SJCRH30 (cell line): ENCODE measurements at places on chromosomes 13 and 19. TPM values are rescaled to one million over a fixed set of nuclear protein-coding genes. Genes with fewer than 3 reads are reported as not detected.

DNA sequence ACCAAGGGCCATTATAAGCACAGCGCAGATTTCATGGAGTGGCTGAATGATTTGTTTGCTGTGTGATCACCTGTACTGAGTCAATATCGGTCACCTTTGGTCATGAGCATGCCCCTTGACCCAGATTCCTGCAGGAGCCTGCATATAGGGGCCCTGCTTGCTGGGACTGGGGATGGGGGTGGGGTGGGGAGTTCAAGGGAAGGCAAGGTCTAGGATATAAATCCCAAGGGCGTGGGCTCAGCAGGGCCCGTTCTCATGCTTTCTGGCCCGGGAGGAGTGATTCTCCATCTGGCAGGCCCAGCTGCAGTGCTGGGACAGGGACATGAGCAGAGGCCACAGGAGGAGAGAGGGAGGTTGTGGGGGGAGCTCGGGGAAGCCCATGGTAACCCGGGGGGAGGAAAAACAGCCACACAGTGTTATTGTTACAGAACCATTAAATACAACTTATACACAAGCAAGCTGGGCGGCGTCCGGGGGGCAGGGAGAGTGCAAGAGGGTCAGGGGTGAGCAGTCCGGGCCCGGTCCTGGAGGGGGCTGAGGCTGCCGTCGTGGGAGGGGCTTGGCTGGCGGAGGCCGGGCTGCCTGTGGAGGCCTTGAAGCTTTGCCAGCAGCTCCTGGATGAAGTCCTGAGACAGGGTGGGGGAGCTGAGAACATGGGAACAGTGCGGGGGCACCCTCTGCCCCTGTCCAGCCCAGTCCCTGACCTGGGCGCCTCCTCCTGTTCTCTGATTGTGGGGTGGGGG is 5.2 kb downstream of the PPP1R14A start:
- H3K36me3 ChIP-seq: no peaks in the 10 kb centered on the region
- no peaks in the 10 kb centered on the region for H3K27me3 ChIP-seq
- DNase-seq: no peak
- no peak overlapping the region for H3K27ac ChIP-seq

ZNF723 gene
- total RNA-seq: not detected in 2 replicates

DNA sequence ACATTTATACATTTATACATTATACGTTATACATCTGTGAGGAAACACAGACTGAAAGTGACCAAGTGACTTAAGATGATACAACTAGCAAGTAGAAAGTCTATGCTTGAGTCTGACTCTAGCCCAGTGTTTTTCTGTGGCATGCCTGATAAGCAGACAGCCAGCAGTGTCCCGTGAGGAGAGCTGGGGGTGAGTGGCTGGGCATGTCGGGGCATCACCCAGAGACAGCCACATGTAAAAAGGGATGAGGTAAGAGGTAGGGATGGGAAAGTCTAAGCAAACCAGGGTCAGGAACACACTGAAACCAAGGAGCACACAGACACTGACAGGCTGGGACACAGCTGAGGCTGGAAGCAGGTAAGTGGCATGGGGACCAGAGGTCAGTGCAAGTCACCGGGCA is 333.2 kb downstream of the FOXO1 start:
- H3K36me3 ChIP-seq: no peaks in the 10 kb centered on the region
- DNase-seq: peak; percentile 2

IFI30 gene
- 0.67 and 1.2 TPM in 2 replicates for total RNA-seq

DNA sequence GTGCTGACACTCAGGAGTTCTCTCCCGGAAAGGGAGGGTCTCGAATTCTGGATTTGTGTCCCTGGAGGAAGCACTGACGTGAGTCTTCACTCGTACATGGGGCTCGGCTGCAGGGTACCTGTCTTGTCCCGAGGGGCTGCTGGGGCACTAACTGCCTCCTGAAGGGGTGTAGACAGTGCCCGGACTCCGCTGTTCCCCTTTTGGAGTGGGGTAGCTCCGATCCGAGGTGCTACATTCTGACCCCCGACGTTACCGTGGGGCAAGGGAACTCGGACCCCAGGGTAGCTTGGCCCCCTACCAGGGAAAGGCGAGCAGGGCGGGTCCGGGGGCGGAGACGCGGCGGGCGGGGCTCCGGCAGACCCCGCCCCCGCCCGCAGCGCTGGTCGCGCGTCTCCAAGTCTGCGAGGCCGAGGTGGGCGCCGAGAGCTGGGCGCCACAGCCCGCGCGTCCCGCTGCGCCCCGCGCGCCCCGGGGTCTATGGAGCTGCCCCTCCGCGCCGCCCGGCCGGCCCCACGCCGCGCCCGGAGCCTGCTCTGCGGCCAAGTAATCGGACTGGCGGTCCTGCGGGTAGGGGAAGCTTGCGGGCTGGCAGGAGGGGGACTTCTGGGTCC is at the start of gene NPAS1:
Gene NPAS1, plus strand, starts transcription at position 407 of the 611 bp plus-strand sequence. CDS start 1,211 bp downstream, outside the sequence.
- H3K4me3 ChIP-seq: no peak within 1 kb of the TSS
- DNase-seq: no peak
- no peak within 1 kb of the TSS for H3K27ac ChIP-seq
- peaks cover 33% of the 10 kb centered on the region for H3K27me3 ChIP-seq

ZNF534 gene
- total RNA-seq: 0.04 TPM in 1 of 2 replicates, not detected in the other

- H3K36me3 ChIP-seq: no peaks in the 10 kb centered on the region
- no peak for DNase-seq
- no peak overlapping the region for H3K4me3 ChIP-seq
- H3K27me3 ChIP-seq: no peaks in the 10 kb centered on the region
- no peaks in the 10 kb centered on the region for H3K4me1 ChIP-seq
Observed at GRCh38 chr13:102172406-102172805, 229.4 kb downstream of the FGF14 start.

- H3K4me1 ChIP-seq: peaks cover 8% of the 10 kb centered on the region
- no peaks in the 10 kb centered on the region for H3K36me3 ChIP-seq
- H3K27ac ChIP-seq: no peak overlapping the region
Observed at GRCh38 chr13:94228763-94229162, 250.7 kb downstream of the DCT start.

GRCh38 chr19:43956827-43957226 is 5.8 kb downstream of the ZNF221 start:
- no peaks in the 10 kb centered on the region for H3K27me3 ChIP-seq
- H3K27ac ChIP-seq: no peak overlapping the region
- H3K4me1 ChIP-seq: no peaks in the 10 kb centered on the region
- H3K4me3 ChIP-seq: no peak overlapping the region
- DNase-seq: no peak
